ENCODE measurements at places on chromosomes 5 and 9.

DNA sequence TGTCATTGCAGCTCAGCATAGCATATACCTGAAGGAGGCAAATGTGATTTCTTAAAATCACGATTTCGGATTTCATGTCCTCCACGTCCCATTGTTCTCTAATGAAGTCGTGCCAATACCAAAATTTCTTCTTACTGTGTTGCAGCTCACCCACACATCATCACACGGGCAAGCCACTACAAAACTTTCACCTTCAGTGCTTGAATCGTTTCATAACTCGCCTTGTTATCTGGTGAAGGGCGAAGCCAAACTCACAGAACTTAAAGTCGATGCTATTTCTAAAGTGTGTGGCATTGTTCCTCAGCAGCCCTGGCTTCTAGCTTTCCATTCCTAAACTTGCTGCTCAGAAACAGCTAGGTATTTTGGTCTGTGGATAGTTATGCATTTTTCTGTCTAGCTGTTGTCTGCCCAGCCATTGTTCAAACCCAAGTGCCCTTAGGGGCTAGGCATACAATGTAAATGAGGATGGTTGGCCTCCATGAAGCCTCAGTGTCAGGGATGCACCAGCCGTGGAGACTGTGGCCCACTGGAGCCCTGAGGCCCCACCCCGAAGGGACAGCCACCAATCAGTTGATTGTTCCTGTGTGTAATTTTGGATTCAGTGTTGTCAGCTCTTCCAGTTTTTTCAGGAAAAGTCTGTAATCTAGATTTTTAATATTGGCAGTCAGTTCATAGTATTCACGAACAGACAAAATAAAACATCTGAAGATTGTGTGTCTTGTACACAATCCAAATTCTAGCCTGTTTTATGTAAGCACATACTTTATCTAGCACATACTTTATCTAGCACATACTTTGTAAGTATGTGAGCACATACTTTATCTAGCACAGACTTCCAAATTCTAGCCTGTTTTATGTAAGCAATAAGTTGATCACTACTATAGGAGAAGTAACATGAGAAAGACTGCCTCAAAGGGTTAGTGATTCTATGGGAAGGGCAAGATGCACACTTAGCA, 112.8 kb downstream of the DAPK1 start:
- peak; percentile 63 for DNase-seq

GRCh38 chr5:131430794-131431193, 166.9 kb downstream of the CDC42SE2 start:
- peak; percentile 8 for DNase-seq

GRCh38 chr5:105872569-105873270, 1798.0 kb downstream of the EFNA5 start:
- no peak for DNase-seq

- no peak for DNase-seq
Observed at GRCh38 chr5:16883806-16884205, 52.3 kb downstream of the MYO10 start.

DNA sequence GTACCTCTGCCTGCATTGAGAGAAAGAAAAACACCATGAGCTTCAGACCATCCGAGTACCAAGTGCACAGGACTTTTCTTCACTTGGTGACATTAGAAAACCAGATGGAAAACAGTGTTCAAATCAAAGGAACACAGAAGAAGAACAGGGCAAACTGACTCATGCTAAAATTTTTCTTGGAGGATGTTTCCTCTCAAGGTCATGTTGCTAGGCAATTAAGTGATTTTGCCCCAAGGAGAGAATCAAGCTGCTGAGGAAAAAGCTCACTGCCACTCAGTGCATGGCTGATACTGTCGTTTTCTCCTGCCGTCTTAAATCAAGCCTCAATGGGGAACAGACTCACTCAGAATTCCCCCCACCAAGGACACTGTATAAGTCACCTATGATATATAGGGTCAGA, 57.9 kb upstream of the SIMC1 start:
- no peak for DNase-seq

DNA sequence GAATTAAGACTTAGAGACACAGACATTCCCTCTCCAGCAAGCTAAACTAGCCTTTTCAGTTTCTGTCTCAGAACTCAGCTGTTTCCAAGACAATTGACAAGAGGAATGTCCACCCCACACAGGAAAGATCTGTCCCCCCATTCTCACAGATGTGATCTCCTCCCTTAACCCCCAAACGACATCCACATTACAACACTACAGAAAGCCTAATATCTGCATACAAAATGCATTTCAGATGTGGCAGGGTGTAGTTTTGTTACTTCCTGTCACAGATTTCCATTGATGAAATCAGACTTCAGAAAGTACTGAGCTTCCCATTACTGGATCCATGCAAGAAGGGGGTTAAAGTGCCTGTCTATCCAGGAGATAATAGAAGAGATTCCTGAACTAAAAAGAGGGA, 2.9 kb upstream of the ARSI start:
- DNase-seq, result no peak

GRCh38 chr5:127785098-127785927, 82.1 kb downstream of the CCDC192 start:
- DNase-seq, result peak; percentile 97

- DNase-seq, result peak; percentile 32
Observed at GRCh38 chr5:133831491-133832224, 136.8 kb downstream of the C5orf15 start.

DNA sequence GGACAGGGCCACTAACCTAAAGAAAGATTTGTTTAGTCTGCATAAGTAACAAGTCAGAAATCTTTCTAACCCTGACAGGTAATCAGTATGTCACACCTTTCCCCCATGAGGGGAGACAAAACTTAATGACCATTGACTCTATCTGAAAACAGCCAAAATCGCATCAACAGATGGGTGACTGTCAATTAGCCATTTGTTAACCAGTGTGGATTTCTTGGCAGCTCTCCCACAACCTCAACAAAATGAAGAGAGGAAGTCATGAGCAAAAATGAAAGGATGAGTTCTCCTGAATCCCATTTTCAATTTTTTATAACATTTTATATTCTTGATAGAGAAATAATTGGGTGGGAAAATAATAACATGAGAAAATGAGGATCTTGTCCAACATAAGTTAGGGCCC, 84.6 kb upstream of the SNX2 start:
- no peak for DNase-seq

DNA sequence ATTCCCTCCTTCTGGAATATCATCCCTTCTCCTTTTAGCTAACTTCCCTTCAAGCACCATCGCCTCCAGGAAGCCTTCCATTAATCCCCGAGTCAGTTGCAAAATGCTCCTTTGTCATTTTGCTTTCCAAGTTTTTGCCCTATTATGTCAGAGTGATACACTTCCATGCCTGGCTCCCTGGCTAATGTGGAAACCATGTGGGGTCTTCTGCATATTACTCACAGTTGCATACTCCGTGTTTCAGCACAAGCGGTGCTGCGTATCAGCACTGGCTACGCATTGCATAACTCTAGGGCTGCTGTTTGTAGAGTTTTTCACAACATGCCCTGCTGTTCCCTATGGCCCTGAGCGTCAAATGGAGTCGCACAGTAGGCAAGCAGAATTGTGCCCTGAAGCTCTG, 1.9 kb downstream of the TEX53 start:
- peak; percentile 80 for DNase-seq

DNA sequence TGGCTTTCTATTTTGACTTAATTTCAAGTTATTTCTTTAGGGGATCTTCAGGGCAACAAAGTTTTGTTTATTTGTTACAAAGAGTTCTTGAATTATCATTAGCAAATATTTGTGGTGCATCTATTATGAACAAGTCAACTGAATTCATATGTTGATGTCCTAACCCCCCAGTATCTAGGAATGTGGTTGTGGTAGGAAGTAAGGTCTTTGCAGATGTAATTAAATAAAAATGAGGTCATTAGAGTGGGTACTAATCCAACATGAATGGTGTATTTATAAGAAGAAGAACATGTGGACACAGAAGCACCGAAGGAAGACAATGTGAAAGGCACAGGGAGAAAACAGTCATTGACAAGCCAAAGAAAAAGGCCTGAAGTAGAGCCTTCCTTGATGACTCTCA, 474.0 kb upstream of the DAB2 start:
- no peak for DNase-seq

DNA sequence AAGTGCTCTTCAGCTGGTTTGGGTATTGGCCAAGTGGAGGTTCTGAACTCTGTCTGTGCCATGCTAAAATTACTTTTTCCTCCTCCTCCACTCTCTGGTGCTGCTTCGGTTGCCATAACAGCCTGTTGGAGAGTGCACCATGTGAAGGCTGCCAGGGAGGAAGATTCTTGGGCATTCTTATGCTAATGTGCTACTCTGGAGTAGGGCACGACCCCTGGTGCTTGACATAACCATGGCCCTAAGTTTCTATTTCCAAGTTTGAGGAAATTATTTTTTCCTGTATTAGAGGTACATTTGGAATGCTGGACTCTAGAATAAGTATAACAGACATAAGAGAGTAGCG, 111.6 kb downstream of the ARHGAP26 start:
- DNase-seq, result no peak

- DNase-seq, result peak; percentile 68
Observed at GRCh38 chr5:154860123-154860522, 1.7 kb downstream of the CNOT8 start.

GRCh38 chr5:136501133-136501532, 135.8 kb upstream of the TRPC7 start:
- no peak for DNase-seq
